ENCODE measurements at places on chromosomes 3 and 15. TPM values are rescaled to one million over a fixed set of nuclear protein-coding genes. Genes with fewer than 3 reads are reported as not detected.

- no peak for DNase-seq
Measured at GRCh38 chr3:143331350-143331749, 211.8 kb downstream of the CHST2 start.

GRCh38 chr15:90200534-90201129, 498 bp upstream of the SEMA4B start:
- DNase-seq = no peak

GRCh38 chr15:90079619-90080457, 22.4 kb downstream of the IDH2 start:
- no peak for DNase-seq

GRCh38 chr3:119677641-119677934, 382 bp upstream of the COX17 start:
- DNase-seq = no peak

- no peak for DNase-seq
Measured at GRCh38 chr3:136949708-136950107, 8.1 kb upstream of the IL20RB start.

Gene TCAIM
- total RNA-seq = 19.7 TPM

Data from activated naive CD4-positive, alpha-beta T cell treated with anti-CD3 and anti-CD28 coated beads, Interleukin-2, amount 50 U/mL, for 72 hours (primary cell).